Fibroblast of skin of back (primary cell): ENCODE measurements at places on chromosomes 11 and 22.

DNA sequence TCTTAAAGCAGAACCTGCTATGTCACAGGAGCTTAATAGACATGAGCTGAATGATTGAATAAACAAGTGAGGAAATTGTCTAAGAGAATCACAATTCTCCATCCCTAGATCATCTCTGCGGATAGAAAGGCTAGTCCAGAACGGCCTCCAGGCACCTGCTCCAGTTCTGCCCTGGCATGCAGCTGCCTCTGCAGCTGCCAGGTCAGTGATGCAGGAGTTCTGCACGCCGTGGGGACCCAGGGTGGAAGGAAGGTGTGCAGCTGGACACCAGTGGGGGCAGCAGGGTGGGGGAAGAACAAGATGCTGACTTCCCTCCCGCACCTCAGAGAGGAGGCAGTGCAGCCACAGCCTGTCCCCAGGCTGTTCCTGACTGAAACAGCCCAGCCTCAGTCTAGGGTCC, 192.1 kb upstream of the NCAM1 start:
- DNase-seq = no peak

DNA sequence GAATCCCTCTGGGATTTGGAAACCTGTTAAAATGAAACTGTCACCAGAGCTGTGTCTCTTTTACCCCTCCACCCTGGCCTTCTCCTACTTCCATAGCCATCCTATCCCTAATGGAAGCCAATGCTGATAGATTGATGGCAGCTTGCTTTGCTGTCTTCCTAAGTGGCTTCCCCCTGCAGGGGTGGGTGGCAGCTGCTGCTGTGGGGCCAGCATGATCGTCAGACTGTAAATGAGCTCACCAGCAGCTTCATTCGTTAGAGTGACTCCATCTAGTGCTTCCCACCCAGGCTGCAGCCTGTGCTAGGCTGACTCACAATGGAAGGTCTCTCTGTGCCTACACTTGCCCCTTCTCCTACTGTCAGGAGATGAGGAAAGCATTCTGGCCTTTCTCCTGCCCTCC, 311.0 kb downstream of the BUD13 start:
- DNase-seq = no peak

DNA sequence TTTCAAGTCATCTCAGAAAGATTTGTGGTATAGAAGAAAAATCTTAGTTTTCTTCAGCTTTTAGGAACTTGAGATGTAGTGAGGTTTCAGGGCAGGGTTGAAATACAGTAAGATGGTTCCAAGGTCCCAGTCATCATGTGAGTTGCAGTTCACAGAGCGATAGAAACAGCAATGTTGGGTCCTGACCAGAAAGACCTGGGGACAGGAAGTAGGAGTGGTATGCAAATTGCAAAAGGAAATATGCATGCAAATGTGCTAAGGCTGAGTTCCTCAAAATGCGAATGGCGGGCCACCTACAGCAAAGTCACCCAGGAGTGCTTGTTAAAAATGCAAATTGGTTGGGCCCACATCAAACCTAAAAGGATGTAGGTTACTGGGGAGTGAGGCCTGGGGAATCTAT, 1032.7 kb upstream of the TENM4 start:
- DNase-seq = no peak

DNA sequence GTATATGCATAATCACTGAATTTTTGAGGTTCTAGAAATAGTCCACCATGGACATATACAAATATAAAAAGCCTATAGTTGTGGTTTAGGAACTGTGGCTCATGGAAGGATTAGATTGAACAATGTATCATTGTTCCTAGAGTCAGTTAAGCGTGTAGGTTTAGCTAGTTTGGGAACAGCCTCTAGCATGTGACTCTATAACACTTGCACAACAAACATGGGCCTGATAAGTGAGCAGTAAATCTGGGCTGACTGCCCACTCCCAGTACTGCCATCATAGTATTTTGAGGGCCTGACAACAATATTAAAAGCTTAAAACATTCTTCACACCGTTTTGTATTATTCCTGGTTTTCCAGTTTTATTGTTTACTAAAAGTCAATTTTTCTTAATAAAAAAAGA, 47.0 kb downstream of the YAP1 start:
- DNase-seq = peak; percentile 46

GRCh38 chr11:2534957-2535672, 90.3 kb downstream of the KCNQ1 start:
- no peak for DNase-seq

DNA sequence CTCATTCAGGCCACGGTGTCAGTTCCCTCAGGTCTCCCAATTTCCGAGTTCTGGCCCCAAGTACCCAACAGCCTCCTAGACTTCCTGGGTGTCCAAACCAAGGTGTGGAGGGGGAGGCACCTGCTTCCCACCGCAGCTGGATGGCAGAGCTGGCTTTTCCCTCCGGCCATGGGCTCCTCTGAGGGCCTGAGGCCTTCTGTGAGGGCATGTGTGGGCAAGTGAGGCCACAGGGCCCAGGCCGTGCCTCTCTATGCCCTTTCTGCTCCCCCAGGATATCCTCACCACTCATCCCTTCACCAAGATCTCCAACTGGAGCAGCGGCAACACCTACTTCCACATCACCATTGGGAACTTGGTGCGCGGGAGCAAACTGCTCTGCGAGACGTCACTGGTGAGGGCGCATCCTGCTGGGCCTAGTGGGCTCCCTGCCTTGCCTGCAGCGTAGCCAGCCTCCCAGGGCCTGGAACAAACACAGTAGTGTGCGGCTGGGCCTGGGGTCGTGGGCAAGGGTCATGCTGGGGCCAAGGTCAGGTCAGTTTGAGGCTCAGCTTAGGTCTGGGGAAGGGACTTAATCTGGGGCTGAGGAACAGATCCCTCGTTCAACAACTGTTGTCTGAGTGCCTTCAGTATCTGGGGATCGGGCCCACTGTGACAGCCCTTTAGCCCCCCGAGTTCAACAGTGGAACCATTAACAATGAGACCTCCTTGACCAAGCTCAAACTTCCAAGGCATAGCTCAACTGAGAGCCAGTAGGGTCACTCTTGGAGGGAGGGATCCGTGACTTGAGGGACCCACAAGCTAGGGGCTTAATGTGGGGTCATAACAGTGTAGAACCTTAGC, 85.8 kb downstream of the MYO7A start:
- no peak for DNase-seq

DNA sequence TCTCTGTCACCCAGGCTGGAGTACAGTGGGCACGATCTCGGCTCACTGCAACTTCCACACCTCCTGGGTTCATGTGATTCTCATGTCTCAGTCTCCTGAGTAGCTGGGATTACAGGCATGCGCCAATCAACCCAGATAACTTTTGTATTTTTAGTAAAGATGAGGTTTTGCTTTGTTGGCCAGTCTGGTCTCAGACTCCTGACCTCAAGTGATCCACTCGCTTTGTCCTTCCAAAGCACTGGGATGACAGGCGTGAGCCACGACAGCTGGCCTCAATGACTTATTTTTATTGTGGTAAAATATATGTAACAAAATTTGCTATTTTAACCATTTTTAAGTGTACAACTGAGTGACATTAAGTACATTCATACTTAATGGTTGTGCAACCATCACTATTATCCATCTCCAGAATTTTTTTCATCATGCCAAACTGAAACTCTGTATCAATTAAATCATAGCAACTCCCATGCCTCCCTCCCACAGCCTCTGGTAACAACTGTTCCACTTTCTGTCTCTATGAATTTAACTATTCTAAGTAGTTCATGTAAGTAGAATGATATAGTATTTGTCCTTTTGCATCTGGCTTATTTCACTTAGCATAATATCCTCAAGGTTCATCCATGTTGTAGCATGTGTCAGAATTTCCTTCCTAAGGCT, 50.7 kb upstream of the CWF19L2 start:
- DNase-seq = no peak

DNA sequence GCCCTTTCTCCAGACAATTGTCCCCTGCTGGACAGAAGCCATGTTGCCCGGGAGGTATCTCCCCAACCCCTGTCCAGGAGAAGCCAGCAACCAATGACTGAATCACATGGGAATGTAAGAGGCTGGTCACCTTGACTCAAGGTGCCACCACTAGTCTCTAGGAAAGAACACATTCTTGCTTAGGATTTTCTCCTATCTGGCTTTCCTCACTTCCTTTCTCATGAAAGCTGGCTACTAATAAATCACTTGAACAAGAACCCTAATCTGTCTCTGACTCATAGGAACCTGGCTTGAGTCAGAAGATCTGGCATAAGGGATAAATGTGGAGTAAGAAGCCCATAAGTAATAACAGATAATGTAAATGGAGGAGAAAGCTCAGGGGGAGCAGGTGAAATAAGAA, 101.4 kb upstream of the C11orf87 start:
- peak; percentile 43 for DNase-seq

DNA sequence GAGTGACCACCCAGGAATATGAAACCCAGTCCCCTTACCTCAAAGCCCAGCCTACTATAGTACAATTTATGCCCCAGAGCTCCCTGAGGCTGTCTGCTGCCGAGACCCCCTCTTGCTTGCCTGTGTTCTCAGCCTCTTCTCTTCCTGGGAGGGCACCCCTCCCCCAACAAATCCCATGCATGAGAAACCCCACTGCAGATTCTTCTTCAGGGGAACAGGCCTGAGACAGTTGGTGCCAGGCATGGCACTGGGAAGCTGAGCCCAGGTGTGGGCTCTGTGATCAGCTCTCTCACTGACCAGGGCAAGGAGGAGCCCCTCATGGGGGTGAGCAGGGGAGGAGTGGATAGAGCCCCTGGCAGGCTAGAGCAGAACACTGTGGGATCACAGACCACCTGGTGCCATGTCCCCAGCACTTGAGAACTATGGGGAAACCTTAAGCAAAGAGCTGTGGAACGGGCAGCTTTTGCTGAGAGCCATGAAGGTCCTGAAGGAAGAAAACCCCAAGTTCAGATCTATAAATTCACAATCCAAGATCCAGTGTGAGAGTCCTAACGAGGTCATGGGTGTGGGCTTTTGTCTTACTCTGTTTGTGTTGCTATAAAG, 46.5 kb upstream of the TH start:
- no peak for DNase-seq

- no peak for DNase-seq
These were observed 77.5 kb upstream of the CTSC start for GRCh38 chr11:88414981-88415413.

DNA sequence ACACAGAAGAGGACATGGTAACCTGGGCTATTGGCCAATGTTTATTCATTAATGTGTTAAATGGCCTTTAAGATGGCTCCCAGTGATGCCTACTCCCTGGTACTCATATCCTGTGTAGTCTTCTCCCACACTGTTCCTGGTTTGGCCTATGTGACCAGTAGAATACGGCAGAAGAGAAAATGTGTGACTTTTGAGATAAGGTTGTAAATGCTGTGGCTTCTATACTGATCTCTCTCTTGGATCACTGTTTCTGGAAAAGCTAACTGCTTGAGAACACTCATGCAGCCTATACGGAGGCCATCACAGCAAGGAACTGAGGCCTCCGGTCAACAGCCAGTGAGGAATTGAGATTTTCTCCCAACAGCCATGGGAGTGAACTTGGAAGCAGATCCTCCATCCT, 24.1 kb downstream of the MAML2 start:
- DNase-seq = no peak

GRCh38 chr11:35559949-35560348, 34.5 kb upstream of the PAMR1 start:
- DNase-seq = no peak

GRCh38 chr22:29604076-29604360, 585 bp downstream of the NF2 start:
- peak; percentile 50 for DNase-seq

- DNase-seq = peak; percentile 39
These were observed 39.2 kb upstream of the SLC36A4 start for GRCh38 chr11:93236741-93237675.

GRCh38 chr11:56637500-56637899, 4.7 kb downstream of the OR5AP2 start:
- no peak for DNase-seq

DNA sequence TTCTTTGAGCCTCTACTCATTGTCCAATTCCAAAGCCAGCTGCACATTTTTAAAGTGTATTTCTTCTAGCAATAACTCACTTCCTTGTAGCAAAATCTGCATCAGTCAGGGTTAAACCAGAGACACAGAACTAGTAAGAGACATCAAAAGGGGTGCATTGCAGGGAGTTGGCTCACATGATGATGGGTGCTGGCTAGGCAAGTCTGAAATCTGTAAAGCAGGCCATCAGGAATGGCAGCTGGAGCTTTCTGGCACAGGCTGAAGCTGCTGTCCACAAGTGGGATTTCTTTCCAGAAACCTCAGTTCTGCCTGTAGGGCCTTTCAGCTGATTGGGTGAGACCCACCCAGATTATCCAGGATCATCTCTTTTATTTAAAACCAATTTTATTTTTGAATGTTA, 698.1 kb downstream of the NTM start:
- no peak for DNase-seq

DNA sequence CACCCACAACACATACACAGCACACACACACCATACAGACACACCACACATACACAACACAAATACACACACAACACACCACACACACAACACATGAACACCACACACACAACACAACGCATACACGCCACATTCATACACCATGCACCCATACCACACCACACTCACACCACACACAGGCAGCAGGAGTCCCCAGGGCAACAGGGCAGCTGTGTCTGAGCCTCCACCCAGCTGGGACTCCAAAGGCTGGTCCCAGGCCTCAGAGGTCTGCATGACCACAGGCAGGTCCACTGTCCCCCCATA, 3.3 kb upstream of the WNT7B start:
- DNase-seq = no peak

GRCh38 chr11:66886671-66887221, 29.9 kb downstream of the LRFN4 start:
- peak; percentile 82 for DNase-seq

DNA sequence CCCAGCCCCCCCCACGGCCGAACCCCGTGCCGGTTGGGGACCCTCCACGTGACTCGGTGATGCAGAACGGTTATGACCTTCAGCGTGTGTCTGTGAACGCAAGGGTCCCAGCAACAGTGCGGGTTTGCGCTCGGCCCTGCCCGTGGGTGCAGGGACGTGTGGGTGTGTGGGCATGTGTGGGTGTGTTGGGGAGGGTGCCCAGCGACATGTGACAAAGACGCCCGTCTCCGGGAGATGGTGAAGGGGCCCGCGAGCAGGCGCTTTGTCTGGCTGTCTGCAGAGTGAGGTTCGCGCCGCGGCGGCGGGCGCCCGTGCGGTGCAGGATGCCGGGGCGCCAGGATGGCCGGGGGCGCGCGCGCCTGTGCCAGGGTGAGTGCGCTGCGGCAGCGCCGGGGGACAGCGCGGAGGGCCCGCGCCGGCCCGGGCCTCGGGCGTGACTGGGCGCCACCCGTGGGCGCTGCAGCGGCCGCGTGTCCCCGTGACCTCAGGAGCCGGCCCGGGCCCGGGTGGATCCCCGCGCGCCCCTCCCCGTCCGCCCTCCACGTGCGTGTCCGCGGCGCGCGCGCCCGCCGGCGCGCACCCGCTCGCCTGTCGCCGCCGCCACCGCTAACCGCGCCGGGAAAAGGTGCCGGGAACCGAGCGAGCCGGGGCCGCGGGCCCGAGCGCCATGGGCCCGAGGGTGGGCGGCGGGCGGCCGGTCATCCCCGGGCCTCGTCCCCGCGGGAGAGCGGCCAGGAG, at the start of gene LRFN4:
TSS of gene LRFN4 (plus strand) at position 569 of the 738 bp plus-strand sequence. CDS start 681 bp downstream, outside the sequence.
- no peak for DNase-seq

DNA sequence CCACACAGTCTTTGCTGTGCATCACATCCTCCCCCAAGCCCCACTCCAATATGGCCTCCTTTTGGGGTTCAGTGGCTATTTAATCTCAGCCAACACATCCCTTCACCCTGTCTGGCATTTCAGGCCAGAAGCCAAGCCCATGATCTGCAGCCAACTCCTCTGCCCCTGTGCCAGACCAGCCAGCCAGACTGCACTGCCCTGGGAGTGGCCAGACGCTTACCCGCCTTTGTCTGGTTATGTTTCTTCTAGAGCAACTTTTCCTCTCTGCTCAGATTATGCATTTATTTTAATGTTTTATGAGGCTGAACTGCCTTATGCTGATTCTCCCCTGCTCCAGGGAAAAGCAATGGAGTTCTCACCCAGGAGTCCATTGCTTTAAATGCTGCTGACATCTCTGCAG, 206.7 kb upstream of the TBCEL start:
- DNase-seq = no peak
